ENCODE measurements at places on chromosomes 5 and 9. TPM values are rescaled to one million over a fixed set of nuclear protein-coding genes. Genes with fewer than 3 reads are reported as not detected.

GRCh38 chr5:181044662-181045305 lies 4.7 kb downstream of the BTNL9 start:
- no peak for DNase-seq

CDO1 gene
- 0.82 TPM for total RNA-seq

DNA sequence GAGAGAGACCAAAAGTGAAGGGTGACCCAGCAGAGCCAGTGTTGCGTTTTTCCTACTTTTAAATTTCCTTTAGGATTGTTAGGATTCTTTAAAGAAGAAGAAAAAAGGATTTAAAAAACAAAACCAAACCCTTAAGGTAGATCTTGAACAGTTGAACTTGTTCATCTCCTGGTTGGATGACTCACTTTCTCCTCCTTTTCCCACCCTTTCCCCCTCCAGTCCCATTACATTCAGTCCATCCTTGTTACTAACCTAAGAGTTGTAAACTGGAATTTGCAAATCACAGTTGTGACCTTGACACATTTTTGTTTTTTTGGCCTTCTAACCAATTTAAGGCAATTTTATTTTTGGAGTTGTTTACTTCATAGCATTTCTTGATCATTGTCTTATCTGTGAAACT lies 289.2 kb downstream of the ARHGAP26 start:
- no peak for DNase-seq

GRCh38 chr5:127213231-127213630 lies 77.4 kb upstream of the MEGF10 start:
- no peak for DNase-seq

DNA sequence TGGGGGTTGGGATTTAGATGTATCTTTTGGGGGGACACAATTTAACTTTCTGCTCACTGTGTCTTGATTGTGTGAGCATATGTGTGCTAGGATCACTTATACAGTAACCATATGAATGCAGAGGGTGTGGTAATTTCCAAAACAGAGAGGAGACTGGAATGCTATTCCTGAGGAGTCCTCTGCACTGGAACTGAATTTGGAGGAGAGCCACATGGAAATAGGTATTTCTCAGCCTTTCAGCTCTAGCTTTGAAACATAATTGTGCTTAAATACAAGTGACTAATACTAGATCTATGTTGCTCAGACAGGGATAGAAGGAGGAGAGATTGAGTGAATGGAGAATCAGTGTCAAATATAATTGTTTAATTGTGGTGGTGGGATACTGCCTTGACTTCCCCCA lies 45.5 kb downstream of the FOCAD start:
- DNase-seq = no peak

DNA sequence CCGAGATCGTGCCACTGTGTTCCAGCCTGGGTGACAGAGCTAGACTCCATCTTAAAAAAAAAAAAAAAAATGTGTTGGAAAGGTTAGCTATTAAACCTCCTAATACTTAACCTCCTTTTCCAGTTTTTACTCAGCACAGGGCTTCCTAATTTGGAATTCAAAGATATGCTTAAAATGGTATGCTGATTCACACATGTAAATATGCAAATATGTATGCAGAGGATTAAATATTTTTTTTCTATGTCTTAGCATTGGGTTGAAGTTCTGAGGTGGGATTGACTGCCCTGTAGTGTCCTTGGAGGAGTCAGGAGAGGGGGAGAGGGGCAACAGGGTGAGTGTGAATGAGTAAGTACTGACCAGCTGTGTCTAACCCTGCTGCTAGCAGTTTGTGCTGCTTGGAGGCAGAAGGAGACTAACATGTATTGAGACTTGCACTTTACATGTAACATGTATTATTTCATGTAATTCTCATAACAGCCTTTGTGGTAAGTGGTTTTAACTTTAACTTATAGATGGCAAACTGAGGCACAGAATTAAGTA lies 63.2 kb downstream of the SLC44A1 start:
- DNase-seq = no peak

DNA sequence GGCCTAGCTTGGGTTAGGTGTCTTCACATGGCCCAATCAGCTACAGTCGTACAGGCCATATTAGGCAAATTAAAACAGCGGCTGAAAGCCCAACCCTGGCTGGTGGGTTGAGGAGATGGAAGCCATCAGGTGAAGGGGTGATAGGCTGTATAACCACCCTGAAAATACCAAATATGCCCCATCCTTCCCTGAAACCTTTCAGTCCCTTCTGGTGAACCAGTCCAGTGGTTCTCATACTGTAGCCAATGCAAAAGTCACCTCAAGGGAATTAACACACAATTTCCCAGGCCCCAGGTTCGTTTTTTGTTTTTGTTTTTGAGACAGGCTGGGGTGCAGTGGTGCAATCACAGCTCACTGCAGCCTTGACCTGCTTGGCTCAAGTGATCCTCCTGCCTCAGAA lies 19.8 kb upstream of the KCNV2 start:
- no peak for DNase-seq

GRHPR gene
- 43.9 TPM for total RNA-seq

GRCh38 chr5:19018822-19019221 lies 969.2 kb downstream of the CDH18 start:
- no peak for DNase-seq

DNA sequence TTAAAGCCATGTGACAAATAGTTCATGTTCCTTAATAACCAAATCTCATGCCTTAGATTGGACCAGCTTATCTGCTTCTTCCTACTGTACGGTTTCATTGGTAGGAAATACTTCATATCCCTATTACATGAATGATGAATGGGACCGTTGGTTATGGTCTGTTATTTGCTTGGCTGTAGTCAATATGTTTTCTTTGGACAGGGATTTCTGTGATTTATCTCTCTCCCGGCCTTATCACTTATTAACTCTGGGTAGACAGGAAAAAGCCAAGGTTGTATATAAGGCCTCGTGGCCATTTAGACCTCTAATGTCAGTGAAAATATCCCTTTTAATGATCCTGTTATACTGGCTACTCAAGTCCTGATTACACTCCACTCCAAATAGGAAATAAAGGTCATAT lies 330.6 kb downstream of the EBF1 start:
- no peak for DNase-seq

DNA sequence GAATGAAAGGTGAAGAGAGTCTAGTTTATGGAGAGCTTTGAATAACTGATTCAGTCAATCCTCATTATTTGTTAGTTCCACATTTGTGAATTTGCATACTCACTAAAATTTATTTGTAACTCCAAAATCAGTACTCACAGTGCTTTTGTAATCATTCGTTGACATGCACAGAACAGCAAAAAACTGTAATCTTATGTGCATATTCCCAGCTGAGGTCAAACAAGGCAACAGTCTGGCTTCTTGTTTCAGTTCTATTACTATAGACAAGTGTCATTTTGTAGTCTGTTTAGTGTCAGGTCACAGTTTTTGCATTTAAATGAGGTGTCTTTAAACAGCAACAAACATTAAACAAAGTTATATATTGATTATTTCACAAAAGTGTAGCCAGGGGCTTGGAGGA lies 142.5 kb downstream of the RNF180 start:
- no peak for DNase-seq

SPINK7 gene
- total RNA-seq = not detected

DNA sequence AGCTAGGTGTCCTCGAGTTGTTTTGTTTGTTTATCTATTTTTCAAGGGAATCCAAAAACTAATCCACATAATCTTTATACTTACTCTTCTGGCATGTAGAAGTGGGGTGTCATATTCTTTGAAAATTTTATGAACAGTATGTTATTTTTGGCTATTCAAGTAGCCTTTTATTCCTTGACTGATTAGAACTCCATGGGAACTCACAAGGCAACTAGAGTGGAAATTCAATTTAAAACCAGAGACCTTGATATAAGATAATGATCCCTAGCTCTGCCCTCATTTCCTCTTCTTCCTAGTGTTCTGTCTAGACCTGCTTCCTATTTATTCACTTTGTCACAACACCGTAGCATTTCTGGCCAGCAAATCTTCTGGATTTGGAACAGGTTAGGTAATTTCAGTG lies 1123.7 kb upstream of the C9orf72 start:
- no peak for DNase-seq

GRCh38 chr9:121273064-121273775 lies 5.3 kb downstream of the GSN start:
- DNase-seq = no peak

- no peak for DNase-seq
Observed at GRCh38 chr5:44443172-44443571, 54.0 kb upstream of the FGF10 start.

NCS1 gene
- total RNA-seq = 0.82 TPM

DNA sequence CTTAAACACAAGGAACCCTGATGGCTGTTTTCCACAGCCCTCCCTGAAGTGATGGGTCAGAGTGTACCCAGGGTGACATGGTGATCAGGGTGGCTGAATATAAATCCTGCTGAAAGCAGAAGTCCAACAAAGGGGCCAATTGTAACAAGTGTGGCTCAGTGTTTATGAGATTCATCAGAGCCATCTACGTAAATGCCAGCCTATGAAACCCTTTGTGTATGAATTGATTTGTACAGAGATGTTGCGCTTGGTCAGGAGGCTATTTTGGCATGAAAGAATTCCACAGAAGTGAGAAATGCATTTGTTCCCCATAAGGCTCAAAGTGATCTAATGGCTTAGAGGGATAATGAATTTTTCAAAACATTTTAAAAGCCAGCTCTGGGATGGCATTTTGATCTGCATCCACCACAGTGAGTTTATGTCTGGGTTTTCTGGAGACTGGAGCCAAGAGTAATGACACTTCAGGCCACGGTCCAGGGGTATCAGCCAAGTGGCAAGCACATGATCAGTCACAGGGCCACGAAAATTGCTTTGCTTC lies 12.4 kb downstream of the PRUNE2 start:
- DNase-seq = no peak

EPB41L4B gene
- not detected for total RNA-seq

ECM2 gene
- not detected for total RNA-seq

DNA sequence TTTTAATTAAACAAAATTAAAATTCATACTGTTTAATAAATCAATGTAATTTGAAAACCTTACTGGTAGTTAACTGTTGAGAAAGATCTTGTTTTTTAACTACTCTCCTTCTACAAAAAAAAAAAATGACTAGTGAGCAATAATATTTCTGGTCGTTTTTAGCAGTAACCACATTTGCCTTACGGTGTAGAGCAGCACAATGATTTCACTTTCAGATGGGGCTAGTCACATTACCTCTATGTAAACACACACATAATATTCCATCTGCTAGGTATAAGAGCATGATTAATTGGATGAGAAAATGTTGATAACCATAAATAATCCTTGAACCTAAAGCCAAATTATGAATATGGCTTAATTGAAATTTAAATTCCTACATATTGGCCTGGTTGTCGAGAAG lies 198.1 kb downstream of the CHSY3 start:
- no peak for DNase-seq

- DNase-seq = no peak
Observed at GRCh38 chr9:136015656-136016571, 54.7 kb upstream of the UBAC1 start.

DNA sequence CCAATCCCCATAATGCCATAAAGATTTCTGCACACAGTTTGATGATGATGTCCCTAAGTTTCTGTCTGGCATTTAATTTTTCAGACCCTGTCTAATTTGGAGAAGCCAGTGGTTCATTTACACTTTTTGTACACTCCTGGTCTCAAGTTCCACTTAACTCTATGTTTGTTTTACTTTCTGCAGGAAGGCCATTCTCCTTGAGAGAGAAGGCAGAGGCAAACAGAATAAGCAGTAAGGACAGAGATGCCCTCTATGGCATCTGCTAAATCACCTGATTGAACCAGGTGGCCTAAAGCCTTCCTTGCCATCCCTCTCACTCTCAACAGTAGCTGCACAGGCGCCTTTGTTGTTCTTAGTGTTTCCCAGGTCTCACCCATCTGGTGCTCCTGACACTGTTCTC lies 86.1 kb upstream of the LRRTM2 start:
- DNase-seq = no peak

IL17B gene
- not detected for total RNA-seq

TTC23L gene
- total RNA-seq = not detected

GRCh38 chr5:36561601-36562000 lies 44.8 kb upstream of the SLC1A3 start:
- no peak for DNase-seq

DNA sequence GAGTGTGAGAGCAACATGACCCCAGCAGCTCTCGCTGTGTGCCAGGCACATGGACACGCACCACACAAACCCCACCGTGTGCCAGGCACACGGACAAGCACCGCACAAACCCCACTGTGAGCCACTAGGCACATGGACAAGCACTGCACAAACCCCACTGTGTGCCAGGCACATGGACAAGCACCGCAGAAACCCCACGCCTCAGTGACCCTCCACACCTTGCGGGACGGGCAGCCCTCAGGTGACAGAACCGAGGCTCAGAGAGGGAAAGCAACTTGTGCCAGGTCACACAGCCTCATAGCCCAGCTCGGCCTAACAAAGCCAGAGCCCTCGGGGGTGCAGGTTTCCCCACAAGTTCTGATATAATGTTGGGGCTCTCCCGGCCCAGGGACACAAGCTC lies 2.0 kb upstream of the GPSM1 start:
- DNase-seq = no peak

SLC6A3 gene
- total RNA-seq = not detected

GRCh38 chr9:116191576-116192415 lies 38.2 kb downstream of the PAPPA start:
- DNase-seq = no peak

DNA sequence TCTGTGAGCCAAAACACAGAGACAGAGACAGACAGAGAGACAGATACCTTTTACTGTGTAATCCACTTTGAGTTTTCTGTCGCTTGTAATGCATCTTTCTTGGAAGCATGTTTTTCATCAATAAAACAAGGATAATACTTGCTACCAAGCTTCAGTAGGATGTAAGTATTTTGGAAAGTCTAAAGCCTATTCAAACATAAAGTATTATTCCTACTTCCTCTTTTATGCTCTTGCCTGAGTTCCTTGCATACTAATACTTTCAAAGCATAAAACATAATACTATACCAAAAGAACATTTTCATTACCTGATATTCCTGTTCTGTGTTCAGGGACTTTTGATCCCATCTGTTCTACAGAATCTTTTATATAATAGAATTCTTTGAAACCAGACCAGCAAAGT lies 64.5 kb upstream of the SLC30A5 start:
- no peak for DNase-seq

DNA sequence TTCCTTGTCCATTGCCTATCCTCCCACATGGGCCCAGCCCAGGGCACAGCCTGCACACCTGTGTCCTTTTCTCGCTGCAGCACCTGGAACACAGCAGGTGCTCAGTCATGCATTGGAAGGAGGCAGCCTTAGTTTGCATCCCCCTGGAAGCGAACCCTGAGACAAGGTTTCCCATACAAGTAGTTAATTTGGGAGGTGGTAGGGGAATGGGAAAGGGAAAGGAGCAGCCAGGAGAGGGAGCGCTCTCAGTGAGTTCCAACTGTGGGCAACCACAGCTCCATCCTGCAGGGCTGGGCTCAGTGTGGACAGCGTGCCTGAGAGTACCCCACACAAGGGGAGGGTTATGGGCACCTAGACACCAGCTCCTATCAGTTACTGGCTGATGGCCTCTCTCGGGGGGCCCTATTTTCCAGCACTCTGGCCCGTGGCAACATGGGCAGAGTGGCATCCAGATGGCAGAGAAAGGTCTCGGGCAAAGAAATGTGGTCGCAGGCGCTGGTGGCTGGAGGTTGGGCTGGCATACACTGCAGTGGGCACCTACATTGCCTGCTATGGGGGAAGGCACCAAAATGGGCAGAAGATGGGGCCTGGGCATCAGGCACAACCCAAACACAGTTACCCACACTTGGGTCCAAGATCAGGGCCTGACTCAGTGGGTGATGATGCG lies 50.1 kb downstream of the TSPAN17 start:
- no peak for DNase-seq

Data from T-cell (primary cell).